Colonic mucosa (tissue), 4 donors: ENCODE measurements at places on chromosomes 11 and 22.
A peak's percentile ranks its signal among the peaks of the same experiment; 100 is the strongest.

GRCh38 chr22:25334162-25334490 is 114.7 kb downstream of the CRYBB2 start:
- DNase-seq: peak; percentile 71

DNA sequence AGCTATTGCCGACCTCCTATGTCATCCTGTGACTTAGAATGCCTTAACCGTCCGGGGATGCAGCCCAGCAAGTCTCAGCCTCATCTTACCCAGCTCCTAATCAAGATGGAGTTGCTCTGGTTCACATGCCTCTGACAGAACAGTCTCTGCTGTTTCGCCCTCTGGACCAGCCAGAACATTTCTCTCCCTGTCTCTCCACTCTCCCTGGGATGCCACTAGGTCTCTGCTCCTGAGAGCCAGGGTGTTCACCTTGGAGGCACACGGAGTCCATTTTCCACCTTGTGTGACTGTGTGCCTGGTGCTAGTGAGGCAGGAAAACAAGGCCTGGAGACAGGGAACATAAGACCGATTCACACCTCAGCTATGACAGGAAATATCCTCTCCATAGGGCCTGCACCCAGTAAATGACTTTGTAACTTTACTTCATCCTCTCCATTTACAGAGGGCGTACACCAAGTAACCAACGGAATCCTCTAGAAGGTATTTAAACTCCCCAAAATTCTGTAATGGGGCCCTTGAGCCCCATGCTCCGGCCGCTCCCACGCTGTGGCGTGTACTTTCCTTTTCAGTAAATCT is 16.8 kb upstream of the B4GALNT4 start:
- no peak for DNase-seq

DNA sequence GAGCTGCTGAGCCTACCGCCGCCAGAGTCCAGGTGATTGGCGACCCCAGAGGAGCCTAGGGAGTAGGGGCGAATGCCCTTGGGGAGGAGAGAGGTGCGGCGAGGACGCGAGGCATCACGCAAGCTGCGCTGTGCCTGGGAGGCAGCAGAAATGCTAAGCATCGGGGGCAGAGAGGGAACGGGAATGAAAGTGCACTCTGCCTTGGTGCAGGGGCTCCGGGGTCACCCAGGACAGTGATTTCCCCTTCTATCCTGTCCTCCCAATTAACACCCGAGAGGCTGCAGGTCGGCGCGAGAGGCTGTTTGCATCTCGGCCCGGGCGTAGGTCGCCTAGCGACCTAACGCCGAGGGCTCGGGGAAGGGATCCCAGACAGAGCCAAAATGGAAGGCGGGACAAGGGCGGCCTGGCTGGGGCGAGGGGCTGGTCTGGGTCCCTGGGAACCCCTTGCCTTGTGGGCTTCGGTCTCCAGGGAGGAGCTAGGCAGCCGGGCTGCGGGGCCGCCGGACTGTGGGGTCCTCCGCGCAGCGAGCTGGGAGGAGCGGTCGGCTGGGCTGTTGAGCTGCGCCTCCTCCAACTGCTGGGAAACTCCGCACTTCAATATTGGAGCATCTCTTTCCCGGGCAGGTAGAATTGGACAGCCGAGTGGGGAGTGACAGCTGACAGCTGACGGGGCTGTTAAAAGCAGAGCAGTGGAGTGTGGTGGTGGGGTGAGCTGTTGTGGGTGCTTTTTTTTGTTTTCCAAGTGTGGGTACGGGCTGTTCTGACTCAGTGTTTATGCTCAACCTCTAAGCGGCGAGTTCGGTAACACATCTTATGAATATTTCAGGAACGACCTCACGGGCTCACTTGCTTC is 657 bp downstream of the ELMOD1 start:
- no peak for DNase-seq

DNA sequence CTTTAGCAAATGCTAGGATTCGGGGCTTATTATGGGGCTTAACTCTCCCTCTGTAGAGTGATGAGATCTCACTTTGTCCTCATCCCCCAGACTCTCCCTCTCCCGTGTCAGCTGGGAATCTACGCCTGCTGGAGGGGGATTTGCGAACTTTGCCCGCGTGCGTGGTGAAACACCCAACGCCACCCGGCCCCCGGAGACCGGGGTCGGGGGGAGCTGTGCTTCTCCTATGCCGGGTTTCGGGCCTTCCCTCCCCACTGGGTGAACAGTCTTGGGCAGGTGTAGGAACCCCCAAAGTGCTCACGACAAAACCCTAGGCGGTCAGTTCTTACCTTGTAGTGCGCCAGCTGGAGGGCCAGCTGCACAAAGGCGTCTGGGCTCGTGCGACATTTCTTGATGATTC is 21.6 kb upstream of the TESMIN start:
- DNase-seq: no peak

GRCh38 chr22:46422896-46423295 is 87.4 kb downstream of the TRMU start:
- no peak for DNase-seq

DNA sequence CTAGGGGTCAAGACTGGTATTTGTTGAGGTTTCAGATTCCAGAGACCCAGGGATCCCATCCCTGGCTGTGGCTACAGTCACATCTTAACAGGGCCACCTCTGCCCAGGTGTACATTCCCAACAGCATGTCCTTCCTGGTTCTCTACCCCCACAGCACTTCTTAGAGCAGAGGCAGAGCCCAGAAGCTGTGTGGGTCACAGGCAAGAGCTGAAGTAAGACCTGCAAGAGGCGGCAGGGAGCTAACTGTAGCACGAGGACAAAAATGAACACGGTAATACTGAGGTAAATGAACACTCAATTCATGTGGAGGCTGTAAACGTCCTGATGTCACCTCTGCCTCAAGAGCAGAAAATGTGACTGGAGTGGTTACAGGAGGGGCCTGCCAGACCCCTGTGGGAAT is 21.7 kb upstream of the RAPSN start:
- DNase-seq: no peak

- no peak for DNase-seq
Observed at GRCh38 chr11:8735094-8735493, 52.5 kb downstream of the RPL27A start.

GRCh38 chr11:47478651-47479329 is 29.9 kb upstream of the RAPSN start:
- no peak for DNase-seq

DNA sequence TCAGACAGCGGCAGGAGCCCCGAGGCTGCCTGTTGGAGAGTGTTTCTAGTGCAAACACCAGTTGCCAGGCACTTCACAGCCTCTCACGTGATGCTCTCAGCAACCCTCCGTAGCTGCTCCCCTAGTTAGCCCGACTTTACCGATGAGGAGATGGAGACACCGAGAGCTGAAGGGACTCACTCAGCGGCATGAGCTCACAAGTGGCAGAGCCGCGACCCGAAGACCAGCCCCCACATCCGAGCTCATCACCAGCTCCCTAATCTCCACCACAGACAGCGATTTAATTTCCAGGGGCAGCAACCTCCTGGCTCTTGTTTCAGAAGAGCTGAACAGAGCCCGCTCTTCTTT is 28.7 kb upstream of the RTL6 start:
- DNase-seq: no peak

DNA sequence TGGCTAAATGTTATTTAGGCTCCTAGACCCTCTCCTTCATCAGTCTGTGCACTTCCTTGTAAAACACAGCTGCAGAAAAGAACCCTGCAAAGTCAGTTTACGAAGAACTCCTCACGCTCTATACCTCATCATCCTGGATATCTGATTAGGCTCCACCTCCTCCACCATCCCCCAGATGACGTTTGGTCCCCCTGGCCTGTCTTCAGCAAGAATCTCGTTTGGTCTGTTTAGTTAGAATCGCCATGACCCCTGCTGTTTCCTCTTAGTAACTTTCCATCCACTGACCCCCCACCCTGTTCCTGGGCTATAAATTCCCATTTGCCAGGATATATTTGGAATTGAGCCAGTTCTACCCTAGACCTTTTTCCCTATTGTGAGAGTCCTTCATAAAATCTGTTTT is 214.1 kb downstream of the OPCML start:
- DNase-seq: no peak

DNA sequence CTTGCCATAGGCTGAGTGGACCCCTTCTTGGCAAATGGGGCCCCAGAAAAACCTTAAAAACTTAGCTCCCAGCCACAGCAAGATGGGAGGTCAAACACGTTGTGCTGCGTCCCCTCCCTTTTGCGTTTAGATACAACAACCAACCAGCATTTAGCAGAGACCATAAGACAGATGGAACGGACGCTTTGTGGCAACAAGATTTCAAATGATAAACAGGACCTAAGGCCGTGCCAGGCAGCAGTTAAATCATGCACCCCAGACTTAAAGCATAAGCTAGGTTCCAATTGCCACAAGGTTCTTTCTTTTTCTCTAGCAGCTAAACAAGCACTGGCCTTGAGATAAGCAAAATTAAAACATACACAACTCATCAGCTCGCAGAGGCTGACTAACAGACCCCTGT is 39.4 kb upstream of the NTM start:
- DNase-seq: no peak

DNA sequence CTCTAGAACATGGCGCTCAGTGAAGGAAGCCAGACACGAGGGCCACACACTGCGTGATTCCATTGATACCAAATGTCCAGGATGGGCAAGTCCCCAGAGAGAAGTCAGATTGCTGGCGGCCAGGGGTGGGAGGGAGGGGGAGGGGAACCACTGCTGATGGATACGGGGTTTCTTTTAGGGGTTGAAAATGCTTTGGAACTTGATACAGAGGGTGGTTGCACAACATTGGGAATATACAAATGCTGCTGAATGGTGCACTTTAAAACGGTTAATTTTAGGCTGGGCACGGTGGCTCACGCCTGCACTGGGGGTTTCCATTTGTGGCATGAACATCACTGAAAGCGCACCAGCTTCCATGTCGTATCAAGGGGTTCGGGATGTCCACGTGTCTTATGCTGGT is 5.1 kb downstream of the TSPO start:
- no peak for DNase-seq

DNA sequence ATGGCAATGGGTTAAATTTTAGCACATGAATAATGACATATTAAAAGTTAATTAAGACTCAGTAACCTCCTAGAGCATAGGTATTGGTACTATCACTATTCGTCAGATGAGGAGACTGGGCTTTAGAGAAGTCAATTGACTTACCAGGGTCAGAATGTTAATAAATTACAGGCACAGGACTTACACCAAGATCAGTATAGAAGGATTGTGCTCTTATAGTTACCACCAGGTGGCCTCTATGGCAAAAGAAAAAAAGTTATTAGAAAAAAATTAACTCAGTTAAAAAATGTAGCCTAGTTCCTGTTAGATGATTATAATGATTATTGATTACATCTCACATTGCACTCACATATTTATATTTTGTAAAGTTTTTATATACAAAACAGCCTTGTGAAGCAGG is 1163.7 kb downstream of the FAM181B start:
- DNase-seq: no peak

DNA sequence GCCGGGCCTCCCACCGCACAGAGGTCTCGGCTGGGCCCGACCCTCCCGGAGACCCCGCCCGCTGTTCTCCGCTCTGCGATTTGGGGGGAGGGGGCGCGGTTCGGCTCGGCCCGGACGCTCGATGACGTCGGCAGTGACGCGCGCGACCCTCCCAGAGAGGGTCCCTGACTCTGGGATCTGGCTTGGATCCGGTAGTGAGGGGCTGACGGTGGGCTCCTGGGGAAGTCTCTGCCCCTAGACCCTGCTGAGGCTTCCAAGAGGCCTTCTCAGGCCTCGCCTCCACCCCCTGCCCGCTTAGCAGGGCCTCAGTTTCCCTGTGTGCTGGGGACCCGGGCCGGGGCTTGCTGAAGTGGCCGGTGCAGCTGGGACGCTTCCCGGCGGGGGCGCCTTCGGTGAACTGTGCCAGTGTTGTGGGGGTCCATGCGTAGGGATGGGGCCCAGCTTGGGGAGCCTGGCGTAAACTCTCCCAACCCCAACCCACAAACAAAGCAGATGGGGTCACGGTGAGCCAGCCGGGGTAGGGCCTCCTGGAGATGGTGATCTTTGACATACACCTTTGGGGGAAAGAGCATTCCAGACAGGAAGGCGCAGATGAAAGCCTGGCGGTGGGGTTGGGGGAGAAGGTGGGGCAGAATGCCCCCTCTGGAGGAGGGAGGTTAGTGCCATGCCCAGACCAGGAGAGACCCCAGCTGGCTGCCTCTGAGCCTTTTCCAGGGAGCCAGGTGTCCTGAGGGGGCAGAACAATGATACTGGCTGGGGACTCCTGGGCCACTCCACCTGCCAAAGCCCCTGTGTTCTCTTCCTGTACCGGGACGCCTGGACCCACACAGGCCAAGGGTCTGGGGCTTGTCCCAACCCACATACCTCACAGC is 1.0 kb downstream of the B4GALNT4 start:
- DNase-seq: no peak

DNA sequence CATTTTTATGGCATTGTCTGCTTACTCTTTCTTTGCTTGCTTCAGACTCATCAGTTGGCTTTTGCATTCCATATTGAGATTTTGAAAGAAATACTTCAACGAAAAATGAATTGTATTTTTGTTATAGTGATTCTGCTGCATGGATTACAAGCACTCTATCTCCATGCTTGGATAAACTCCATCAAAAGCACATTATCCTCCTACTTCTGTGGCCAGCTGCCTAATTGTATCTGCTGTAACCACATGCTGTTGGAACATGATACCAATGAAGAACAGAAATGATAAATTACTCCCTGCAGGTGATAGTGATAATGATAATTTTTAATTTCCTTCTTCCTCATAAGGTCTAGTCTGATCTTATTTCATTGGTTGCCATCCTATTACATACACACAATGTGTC is 100.8 kb downstream of the PRMT3 start:
- DNase-seq: no peak

DNA sequence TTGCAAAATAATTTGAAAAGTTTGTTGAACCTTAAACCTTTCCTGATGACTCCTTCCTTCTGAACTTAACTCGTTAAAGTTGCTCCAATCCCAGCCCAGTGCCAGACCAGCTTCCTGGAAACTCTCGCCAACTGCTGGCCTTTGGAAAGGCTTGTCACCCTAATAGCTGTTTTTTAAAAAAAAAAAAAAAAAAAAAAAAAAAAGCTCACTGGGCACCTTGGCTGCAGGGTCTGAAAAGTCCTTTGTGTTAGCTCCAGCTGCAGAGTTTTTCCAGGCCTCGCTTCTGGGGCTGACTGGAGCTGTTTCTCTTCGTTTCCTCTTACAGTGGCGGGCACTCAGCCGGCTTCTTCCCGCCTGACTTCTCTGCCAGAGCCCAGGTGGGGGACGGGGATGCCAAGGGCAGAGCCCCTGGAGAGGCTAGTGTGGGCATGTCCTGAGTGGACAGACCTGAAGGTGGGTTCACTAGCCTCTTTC is 25.1 kb downstream of the KCNQ1OT1 start:
- no peak for DNase-seq

- DNase-seq: peak; percentile 80
Observed at GRCh38 chr11:6635082-6635932, 16.1 kb upstream of the TPP1 start.

- DNase-seq: no peak
Observed at GRCh38 chr22:37132773-37133172, 16.9 kb downstream of the IL2RB start.

- DNase-seq: no peak
Observed at GRCh38 chr11:88418508-88418907, 81.0 kb upstream of the CTSC start.

DNA sequence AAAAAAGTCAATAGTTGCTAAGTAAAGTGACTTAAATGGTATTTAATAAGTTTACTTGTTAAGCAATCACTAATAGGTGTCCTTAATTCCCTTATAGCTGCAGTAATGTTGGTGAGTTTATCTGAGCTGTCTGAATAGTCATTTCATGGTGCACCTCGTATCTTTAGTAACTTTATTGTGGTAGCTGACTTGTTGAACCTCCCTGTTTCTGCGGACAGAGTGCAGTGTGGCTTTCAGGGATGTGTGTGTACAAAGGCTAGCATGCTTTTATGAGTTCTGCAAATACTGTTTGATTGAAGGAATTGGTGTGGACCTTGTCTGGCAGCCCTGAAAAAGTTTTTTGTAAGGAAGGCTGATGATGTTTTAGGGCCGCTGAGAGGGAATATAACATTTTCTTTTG is 2.6 kb downstream of the ZNRF3 start:
- DNase-seq: peak; percentile 68
